Caki2 (cell line): ENCODE measurements at places on chromosomes 6 and 20. TPM values are rescaled to one million over a fixed set of nuclear protein-coding genes. Genes with fewer than 3 reads are reported as not detected.

DNA sequence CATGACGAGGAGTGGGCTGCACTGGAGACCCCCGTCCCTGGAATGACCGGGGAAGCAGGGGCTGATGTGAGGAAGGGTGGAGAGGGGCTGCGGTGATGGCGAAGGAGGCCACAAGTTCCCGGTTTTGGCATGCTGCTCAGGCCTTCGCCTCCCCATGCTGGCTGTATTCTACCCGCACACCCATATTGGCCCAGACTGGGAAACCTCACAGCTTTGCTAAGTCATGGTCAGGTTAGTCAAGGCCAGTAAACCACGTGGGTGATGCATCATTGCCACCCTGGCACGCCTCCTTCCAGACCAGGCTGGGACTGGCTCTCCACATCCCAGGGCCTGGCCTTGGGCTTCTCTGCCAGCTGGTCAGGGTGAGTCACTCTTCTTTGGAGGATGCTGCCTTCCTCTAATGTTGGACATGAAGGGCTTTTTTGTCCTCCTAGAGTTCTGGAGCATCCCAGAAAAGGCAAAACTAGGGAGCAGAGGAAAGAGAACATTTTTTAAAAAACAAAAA lies 53.8 kb downstream of the PCNA start:
- DNase-seq: peak; percentile 96

- DNase-seq: no peak
Observed at GRCh38 chr6:84061613-84062398, 28.2 kb downstream of the MRAP2 start.

- no peak for DNase-seq
Observed at GRCh38 chr6:109490713-109491112, 7.7 kb upstream of the ZBTB24 start.

PROKR2 gene
- not detected in 2 replicates for total RNA-seq

SUMO4 gene
- total RNA-seq: not detected in 2 replicates

LY6G6F gene
- total RNA-seq: not detected in 2 replicates

- peak; percentile 97 for DNase-seq
Observed at GRCh38 chr6:12203001-12203400, 87.2 kb upstream of the EDN1 start.

ATP6V1G2 gene
- 0.14 and 0.64 TPM in 2 replicates for total RNA-seq

CST5 gene
- total RNA-seq: not detected in 2 replicates

GRCh38 chr6:89596056-89596455 lies 42.5 kb downstream of the LYRM2 start:
- DNase-seq: no peak

GRCh38 chr20:33063271-33063670 lies 9.6 kb downstream of the BPIFB3 start:
- DNase-seq: no peak

TCF21 gene
- not detected in 2 replicates for total RNA-seq

GRCh38 chr6:67759001-67759400 lies 876.1 kb upstream of the ADGRB3 start:
- DNase-seq: no peak

OPN5 gene
- total RNA-seq: not detected in 2 replicates

HTR1E gene
- not detected in 2 replicates for total RNA-seq

DEFB132 gene
- total RNA-seq: not detected in 2 replicates

DNA sequence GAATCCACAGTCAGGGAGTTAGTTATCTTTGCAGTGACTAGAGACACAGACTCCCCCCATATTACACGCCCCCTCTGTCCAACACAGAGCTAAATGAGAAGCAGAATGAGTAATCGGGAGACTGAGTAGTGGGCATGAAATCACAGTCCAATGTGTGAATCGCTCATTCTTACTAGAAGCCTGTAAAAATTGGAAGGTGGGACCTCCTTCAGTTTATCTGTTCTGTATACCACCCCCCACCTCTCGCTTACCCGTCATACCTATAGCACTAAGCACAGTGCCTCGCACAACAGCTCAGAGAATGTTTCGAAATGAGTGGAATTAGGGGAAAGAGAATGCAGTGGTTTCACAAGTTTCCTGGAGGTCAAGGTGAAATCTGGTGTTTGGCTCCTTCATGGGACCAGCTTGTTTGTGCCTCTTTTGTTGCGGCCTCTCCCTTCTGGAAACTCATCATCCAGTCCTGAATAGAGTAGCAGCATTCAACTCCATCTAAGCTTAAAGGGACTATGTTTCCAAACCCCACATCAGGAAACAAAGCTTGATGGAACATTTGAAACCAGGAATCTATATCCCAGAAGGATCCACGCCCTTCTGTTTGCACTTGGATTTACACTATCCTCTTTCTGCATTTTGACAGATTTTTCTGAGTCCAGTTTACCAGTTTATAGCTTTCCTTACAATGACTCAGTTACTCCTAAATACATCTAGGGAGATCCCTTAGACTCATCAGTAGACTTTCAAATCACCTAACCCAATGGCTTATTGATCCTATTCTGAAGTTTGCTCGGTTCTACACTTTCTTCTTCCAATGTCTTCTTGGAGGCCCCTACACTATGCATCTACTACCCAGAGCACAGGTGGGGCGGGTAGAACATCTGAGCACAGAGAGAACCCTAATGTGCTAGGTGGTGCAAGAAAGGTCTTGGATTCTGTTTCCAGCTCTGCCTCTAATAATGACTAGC lies 59.2 kb upstream of the PIM1 start:
- no peak for DNase-seq

GRCh38 chr6:114108119-114109002 lies 137.4 kb upstream of the HDAC2 start:
- peak; percentile 26 for DNase-seq

DNA sequence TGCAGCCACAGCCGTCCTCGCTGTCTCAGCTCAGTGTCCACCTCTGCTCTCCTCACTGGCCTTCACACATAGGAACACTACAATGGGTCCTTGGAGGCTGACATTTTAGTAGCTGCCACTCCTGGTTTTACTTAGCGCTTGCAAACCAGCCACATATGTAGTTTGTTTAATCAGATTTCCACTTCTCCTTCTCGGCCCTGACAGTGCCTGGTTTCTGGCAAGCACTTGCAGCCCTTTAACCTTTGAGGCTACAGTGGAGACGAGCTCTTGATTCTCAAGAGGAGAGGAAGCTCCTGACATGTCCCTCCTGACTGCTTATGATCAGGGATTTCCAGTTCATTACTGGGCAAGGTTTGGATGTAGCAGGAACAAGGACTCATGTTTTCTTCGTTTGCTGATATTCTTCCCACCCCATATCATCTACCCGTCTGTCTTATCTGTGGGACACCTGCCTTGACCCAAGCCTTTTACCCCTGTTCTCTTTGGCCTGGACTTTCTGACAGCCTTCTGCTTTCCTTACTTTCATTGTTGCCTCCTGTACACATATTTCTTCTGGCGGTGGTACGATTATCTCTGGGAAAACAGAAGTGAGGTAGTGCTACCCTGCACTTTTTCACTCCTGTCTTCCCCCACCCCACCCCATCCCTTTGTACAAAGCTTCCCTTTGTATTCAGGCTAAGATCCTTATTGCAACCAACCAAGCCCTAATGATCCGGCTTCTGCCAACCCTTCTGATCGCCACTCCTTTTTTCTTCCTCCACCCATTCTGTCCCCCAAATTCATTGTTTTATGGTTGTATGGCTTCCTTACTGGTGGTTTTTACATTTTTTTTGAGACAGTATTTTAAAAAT lies 31.2 kb downstream of the CEP43 start:
- DNase-seq: no peak

GRCh38 chr20:31568773-31569162 lies 36.3 kb upstream of the ID1 start:
- DNase-seq: no peak
